ENCODE measurements at places on chromosomes 4 and X. TPM values are rescaled to one million over a fixed set of nuclear protein-coding genes. Genes with fewer than 3 reads are reported as not detected.

The DCHS2 gene
- total RNA-seq, result 0.20 TPM

The ARL13A gene
- not detected for total RNA-seq

The ABLIM2 gene
- 629 TPM for total RNA-seq

The PWWP3B gene
- total RNA-seq, result 15.2 TPM

The HTR2C gene
- total RNA-seq, result not detected

The FGF13 gene
- 28.1 TPM for total RNA-seq

The CTBP1 gene
- 155 TPM for total RNA-seq

The CXCL3 gene
- 0.63 TPM for total RNA-seq

The VCX3B gene
- total RNA-seq, result not detected
